Posterior vena cava (tissue), 2 donors: ENCODE measurements at places on chromosomes 7 and 10. TPM values are rescaled to one million over a fixed set of nuclear protein-coding genes. Genes with fewer than 3 reads are reported as not detected.

The C10orf62 gene
- 0.46 TPM for total RNA-seq

The COL13A1 gene
- 0.48 TPM for total RNA-seq

The CFAP43 gene
- total RNA-seq, result 0.24 TPM

The DKK1 gene
- total RNA-seq, result 3.3 TPM

The HMX2 gene
- not detected for total RNA-seq

The PSMG3 gene
- total RNA-seq, result 19.0 TPM

- no peak for DNase-seq
Observed at GRCh38 chr7:1240517-1241257, 8.0 kb downstream of the UNCX start.

DNA sequence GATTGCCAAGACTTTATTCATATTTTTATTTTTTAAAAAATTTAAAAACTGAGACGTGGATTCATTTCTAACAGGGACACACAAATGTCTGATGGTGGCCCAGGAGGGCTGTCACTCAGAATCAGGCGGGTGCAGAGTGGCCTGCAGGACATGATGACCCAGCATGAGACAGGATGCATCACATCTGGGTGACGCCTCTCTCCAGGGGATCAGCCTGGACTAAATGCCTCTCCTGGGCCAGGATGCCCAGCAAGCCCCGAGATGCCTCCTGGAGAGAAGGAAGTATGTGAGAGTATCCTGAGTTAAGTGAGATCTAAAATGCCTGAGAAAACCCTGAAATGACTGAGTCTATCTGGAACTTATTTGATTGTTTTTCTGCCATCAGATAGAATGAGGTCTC lies 16.9 kb upstream of the MTURN start:
- no peak for DNase-seq

- DNase-seq, result no peak
Observed at GRCh38 chr7:8133188-8133848, 128.6 kb downstream of the ICA1 start.

DNA sequence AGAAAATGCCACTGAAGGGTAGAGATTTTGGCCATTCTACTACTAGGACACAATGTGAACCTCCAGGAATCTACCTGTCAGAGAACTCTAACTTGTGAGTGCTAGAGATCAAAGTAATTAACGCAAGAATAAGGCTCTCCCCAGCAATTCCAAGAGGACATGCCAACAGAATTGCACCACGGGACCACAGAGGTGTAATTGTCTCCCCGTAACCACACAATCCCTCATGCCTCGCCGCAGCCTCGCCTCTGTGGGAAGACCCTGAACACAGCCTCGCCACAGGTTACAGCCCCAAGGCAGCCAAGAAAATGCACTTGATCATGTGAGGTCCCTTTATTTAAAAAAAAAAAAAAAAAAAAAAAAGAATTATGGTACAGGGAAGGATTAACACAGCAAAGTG lies 29.5 kb downstream of the CDCA7L start:
- DNase-seq, result no peak

DNA sequence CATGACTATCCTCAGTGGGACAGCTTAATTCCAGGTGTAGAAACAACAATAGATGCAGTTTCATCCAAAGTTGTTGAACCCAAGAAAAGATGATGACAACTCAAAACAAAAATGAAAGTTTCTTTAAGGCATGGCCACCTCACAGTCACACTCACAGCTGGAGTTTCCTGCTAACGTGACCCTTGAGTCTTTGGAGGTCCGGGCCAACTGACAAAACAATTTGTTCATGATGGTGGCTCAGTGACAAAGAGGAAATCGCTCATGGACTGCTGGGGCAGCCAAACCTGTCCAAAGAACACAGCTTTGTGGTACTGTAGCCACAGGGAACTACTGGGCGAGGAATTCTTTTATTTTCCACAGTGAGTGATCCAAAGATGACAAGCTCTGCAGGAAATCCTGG lies 96.0 kb upstream of the JCAD start:
- no peak for DNase-seq

GRCh38 chr10:110756876-110757275 lies 112.7 kb downstream of the RBM20 start:
- DNase-seq, result no peak

GRCh38 chr7:28787106-28787505 lies 171.0 kb downstream of the TRIL start:
- DNase-seq, result no peak

DNA sequence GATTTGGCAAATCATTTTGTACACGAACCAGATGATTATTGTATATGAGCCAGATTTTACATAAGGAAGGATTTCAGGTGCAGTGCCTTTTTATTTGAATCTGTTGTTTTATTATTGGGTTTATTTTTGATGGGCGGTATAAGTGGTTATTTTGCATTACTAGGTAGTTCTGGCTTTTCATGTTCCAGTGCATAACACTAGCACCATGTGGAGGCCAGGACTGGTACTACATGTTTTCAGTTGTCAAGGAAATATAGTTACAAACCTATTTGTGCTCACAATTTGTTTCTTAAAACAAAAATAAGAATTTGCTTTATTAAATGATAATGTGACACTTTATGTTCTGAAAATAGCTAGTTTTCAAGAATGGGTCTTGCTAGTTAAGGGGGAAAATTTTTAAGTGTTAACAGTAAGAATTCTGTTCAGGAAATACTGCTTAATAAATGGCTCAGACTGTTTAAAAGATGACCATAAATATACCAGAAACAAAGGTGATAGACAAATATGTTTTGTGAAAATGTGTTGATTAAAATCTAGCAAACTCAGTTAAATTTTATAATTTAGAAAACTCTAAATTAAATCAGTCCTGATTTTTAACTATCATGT lies 7.1 kb upstream of the SEMA3E start:
- no peak for DNase-seq

- no peak for DNase-seq
Observed at GRCh38 chr7:112692333-112692732, 97.9 kb downstream of the TMEM168 start.
